Kidney glomerular epithelial cell (primary cell): ENCODE measurements at places on chromosomes 6 and 20.

- no peak for DNase-seq
These were observed 86.7 kb downstream of the SYNJ2 start for GRCh38 chr6:158068156-158068892.

DNA sequence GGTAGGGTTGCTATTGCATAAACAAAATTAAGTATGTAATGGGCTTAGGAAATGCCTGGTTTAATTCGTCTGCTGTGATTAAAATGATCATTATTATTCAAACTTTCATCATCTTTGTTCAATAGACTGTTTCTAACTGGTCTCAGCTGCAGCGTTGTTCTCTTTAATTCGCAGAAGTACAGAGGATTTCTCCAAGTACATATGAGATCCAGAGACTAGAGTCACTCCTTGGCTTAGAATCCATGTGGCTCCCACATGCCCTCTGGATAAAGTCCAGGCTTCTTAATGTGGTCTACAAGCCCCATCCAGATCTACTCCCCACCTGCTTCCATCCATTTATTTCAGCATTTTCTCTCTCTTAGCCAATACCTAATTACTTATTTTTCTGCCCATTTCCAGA, 1.1 kb upstream of the ZBTB24 start:
- DNase-seq: no peak

DNA sequence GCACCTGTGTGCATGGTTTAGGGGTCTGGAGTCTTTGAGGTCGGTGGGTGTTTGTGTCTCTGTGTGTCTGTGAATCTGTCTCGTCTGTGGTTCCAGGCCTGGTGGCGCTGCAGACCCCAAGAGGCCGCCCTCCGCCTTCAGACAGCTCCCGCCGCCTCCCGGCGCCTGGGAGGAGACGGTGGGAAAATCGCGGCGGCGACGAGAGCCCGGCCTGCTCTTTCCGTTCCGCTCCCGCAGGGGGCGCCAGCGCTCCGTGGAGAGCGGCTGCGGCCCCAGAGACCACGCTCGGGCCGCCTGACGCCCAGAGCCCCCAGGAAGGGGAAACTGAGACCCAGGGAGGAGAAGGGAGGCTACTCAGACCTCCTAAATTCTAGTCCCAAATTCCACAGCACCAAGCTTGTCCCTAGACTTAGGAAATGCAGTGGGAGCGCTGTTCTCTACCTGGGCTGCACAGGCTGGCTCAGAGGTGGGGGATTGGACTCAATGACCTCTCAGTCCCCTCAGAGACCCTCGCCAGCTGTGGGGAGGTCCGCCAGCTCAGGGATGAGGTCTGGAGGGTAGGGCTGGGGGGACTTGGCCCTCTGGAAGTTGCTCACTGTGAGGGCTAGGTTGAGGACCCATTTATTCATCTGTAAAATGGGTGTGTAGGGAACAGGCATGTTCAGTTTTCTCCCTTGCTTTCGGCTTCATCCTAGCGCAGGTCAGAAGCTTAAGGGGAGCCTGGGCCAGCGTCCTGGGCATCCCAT, 36.9 kb upstream of the BLCAP start:
- DNase-seq: no peak

- peak; percentile 75 for DNase-seq
These were observed 445.6 kb upstream of the SOX4 start for GRCh38 chr6:21147995-21148394.

- no peak for DNase-seq
These were observed 1.9 kb downstream of the SLC22A16 start for GRCh38 chr6:110474500-110474899.

- DNase-seq: no peak
These were observed 33.7 kb upstream of the ZBP1 start for GRCh38 chr20:57653910-57654309.
